ENCODE measurements at places on chromosomes 11 and 22.

GRCh38 chr11:61554172-61554988 is 26.5 kb downstream of the SYT7 start:
- no peak for DNase-seq

DNA sequence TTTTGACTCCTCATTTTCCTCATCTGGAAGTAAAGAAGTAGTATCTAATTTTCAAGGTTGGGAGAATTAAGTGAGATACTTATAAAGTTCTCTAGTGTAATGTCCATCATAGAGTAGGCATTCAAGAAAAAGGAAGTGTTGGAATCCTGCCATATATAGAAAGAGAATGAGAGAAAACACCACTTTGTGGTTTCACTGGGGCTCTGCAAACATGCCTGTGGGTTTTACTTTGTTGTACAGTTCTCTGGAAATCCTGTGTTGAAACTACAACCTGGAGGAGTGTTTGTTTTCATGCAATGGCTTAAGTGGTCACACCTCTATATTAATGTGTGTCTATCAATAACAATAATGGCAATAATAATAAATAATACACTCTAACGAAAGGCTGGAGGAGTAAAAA is 741.7 kb downstream of the NELL1 start:
- no peak for DNase-seq

- DNase-seq = no peak
These were observed 15.3 kb upstream of the CDC42BPG start for GRCh38 chr11:64859542-64860414.

- no peak for DNase-seq
These were observed 12.3 kb downstream of the KIAA0930 start for GRCh38 chr22:45228401-45228754.

DNA sequence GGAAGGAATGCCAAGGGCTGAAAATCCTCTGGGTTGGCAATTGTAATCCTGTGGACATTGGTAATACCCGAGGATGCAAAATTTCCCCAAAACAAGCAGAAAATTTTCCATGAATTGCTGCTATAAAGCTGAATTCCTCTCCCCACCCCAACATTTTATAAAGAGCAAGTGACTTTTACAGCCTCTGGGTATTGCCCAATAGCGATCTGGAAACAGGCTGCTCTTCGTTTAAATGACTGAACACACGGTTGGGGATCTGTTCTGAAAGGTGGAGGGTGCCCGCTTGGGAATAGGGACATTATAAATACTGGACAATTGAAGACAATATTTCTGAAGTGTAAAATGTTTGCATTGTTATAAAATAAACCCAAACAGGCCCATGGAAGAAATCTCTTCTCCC is 20.6 kb downstream of the EHF start:
- no peak for DNase-seq

GRCh38 chr11:1870721-1871466 is 18.0 kb downstream of the LSP1 start:
- peak; percentile 59 for DNase-seq

DNA sequence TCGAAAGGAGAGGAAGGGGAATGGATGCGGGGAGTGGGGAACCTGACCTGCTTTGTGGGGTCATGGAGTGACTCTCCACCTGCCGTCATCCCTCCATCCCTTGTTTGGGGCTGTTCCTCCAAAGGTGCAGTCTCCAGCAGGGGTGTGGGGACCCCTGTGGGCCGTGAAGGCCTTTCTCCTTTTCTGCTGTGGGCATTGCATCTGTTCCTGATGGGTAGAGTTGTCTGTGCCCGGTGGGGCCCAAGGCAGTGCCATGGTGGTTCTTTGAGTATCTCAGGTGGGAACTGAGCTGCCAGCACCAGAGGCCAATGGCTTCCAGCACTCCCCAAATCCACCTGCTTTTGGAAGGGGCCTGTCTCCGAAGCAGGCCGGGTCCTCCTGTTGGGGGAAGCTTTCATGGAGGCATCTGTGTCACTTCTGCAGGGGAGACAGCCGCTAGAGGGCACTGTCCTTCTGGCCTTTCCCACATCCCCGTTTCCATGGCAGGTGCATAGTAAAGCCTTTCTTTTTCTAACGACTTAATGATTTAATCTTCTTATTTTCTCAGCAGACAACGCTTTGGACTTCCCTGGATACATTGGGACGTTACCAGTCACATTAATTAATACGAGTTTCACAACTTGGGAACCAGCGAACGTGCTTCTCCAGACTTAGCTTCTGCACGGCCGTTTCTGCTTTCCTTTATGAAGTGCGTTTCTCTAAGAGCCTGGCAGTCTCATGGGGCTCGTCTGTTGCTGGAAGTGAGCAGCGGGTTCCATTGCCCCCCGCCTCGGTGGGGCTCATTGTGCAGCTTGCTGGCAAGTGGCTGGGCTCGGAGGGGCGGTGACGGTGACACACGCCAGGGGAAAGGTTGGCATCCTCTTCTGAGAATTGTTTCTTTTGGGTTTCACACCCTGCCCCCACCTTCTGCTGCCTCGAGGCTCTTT is 57.1 kb downstream of the PARVB start:
- peak; percentile 66 for DNase-seq

DNA sequence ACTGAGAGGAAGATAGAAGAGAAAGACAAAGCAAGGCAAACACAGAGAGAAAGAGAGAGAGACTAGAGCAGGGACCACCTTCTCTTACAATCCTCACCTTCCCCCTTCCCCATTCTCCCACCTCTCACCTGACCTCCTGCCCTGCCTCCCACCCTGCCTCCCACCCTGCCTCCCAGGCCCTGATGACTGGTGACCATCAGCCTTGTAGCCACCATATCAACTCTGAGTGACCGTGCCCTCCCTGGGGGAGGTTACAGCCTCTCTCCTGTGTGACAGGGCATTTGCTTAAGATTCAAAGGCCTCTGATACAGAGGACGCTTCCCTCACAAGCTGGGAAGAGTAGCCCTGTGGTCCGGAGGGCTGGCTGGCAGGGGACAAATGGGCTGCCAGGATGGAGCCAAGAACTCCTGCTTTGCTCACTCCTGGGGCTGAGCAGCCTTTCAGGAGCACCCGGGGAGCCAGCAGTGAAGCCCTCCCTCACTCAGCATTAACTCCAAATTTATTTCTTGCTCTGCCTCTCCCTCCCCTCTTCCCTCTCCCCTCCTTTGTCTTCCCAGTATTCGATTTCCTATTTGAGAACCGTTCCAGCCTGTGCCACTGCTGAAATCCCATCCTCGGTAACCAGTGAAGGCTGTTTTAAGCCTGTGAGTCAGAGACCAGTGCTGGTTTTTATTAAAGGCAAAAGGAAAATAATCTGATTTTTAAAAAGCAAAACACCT is 125.2 kb upstream of the SYT13 start:
- peak; percentile 35 for DNase-seq

- DNase-seq = peak; percentile 26
These were observed 9.2 kb upstream of the AIFM3 start for GRCh38 chr22:20957683-20958431.

DNA sequence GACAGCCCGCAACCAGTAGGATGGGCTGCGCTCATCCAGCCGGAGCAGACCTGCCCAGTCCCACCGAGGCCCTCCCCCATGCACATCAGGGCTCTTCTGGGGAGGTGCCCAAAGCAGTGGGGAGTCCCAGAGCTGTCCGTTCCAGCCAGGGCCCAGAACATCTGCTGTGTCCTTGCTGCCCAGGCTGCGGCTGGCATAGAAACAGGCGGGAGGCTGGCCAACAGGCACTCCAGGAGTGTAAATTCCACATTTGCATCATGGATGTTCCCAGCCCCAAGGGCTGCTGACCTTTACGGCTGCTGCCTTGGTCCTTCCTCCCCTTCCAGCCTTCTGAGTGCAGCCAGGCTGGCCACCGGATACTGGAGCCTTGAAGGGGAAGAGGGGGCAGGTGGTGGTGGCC is 30.0 kb upstream of the SYT7 start:
- peak; percentile 77 for DNase-seq

GRCh38 chr22:48105259-48105658 is 1342.8 kb downstream of the TBC1D22A start:
- DNase-seq = no peak

DNA sequence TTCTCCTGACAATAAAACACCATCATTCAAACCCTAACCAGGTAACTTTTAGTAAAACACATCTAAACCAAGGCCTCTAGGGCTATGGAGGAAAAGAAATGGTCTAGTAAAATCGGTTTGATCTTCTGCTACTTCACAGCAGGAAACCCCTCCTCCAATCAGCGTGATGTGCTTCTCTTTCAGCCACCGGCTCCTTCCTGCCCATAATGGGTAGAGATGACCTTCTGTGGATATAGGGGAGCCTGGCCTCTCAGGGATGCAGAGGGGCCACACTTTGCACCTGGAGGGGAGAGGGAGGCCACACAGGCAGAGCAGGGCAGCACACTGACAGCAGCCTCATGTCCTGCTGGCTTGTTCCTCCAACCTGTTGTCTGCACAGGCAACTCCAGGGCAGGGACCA is 6.9 kb downstream of the EHD1 start:
- no peak for DNase-seq

DNA sequence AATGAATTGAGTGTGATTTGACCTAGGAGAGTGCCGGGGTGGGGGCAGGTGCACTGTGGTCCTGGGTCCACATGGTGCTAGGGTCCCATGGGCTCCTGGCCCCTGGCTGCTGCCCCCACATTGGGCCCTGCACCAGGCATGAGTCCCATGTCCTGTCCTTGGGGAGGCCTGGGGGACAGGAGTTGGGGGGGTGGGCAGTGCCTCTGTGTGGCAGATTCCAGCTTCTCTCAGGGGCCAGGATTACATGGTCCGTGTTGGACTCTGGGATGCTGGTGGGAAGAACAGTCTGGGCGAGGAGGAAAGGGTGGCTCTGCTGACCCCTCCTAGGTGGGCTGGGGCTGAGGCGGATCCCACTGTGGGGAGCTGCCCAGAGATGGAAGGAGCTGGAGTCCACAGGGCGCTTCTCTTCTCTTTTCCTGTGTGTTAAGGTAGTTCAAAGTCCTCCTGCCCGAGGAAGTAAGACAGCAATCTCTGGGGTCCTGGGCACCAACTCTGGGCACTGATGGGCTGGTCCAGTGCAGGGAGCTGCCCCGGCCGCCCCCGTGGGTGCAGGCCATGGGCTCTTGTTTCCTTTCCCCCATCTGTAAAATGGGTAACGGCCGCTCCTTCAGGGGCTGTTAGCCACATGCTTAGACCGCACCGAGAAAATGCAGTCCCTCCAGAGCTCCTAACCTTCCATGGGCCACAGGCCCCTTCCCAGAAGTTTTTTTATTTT is 19.8 kb downstream of the KCNQ1 start:
- no peak for DNase-seq

- DNase-seq = no peak
These were observed 3.4 kb upstream of the TMEM184B start for GRCh38 chr22:38276166-38276565.

- no peak for DNase-seq
These were observed 1139.5 kb downstream of the TBC1D22A start for GRCh38 chr22:47901911-47902310.

GRCh38 chr22:28143961-28144745 is 225.1 kb upstream of the PITPNB start:
- DNase-seq = peak; percentile 41

GRCh38 chr11:65419772-65420481 is 2.7 kb upstream of the NEAT1 start:
- DNase-seq = peak; percentile 99

GRCh38 chr11:72226701-72227100 is 2.1 kb downstream of the INPPL1 start:
- DNase-seq = no peak

DNA sequence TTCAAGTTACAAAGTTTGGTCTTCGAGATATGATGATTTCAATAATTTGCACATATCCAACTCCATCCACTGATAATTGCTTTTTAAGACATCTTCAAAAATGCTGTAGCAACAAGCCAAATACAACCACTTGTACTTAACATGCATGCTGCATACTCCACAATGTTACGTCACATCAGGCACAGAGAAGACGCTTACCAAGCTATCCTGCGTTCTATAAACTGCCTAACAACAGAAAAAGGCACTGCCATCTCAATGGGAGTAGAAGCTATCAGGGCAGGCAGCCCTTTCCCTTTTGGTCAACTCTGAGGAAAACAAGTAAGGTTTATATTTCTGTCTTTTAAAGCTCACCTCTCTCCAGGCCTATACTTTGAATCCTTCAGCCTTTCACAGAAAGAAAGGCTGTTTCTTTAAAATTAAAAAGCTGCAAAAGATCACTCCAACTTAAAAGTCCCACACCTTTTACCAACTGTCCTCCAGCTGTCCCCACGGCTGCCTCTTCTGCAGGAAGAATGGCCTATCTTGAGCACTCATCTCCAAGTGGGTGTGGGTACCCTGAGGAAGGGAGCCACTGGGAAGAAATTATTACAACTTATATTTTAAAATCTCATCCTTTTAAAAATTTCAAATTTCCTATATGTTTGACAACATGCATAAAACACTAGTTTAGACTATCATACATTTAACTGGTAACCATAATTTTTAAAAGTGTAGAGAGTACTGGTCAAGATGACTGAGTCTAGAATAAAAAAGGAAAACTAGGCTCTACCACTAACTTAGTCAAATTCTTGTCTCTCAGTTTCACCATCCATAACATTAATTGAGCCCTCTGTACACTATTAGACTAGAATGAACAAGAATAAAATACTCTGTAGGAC is 14.5 kb downstream of the PHF21A start:
- DNase-seq = peak; percentile 49

GRCh38 chr11:123474994-123475393 is 44.9 kb downstream of the GRAMD1B start:
- DNase-seq = no peak

GRCh38 chr22:44158816-44159215 is 21.9 kb upstream of the PARVG start:
- DNase-seq = no peak

DNA sequence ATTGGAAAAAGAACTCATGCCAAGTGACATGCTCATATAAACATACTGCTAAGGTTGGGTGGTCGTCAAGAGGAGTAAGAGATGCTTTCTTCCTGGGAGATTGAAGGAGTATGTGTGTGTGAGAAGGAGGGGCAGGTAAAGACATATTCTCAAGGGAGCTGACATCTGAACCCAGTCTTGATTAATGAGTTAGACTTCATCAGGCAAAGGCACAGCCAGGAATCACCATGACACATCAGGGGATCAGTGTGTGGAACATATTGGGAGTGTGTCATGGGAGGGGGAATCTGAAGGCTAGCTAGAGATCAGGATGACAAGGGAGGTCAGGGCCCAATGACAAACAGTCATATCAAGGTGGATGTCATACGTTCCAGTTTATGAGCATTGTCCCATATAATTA is 14.9 kb downstream of the CNTF start:
- DNase-seq = no peak

GRCh38 chr22:46478083-46478551 is 59.3 kb downstream of the CELSR1 start:
- no peak for DNase-seq

GRCh38 chr11:47378010-47378835 is at the start of gene SPI1:
TSS of gene SPI1 (minus strand) at chr11:47378547. CDS start at chr11:47378353, 194 bp downstream.
- no peak for DNase-seq

GRCh38 chr11:116136987-116137674 is 632.9 kb upstream of the CADM1 start:
- DNase-seq = no peak
